ENCODE measurements at places on chromosomes 13 and 19.

DNA sequence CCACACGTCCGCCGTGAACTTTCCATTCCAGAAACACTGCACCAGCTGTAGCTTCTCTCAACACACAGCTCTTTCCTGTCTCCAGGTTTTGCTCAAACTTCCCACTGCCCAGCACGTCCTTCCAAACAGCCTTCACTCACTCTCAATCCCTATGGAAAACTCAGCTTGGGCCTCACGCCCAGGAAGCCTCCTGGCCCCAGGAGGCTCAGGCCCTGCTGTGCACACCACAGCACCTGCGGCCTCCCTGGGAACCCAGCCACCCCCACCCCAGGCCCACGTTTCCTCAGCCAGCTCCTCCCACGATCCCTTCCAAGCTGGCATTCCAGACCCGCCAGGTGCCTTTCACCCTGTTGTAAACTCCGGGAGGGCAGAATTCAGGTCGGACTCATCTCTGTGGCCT, 35.2 kb downstream of the C13orf46 start:
- no peak for DNase-seq

DNA sequence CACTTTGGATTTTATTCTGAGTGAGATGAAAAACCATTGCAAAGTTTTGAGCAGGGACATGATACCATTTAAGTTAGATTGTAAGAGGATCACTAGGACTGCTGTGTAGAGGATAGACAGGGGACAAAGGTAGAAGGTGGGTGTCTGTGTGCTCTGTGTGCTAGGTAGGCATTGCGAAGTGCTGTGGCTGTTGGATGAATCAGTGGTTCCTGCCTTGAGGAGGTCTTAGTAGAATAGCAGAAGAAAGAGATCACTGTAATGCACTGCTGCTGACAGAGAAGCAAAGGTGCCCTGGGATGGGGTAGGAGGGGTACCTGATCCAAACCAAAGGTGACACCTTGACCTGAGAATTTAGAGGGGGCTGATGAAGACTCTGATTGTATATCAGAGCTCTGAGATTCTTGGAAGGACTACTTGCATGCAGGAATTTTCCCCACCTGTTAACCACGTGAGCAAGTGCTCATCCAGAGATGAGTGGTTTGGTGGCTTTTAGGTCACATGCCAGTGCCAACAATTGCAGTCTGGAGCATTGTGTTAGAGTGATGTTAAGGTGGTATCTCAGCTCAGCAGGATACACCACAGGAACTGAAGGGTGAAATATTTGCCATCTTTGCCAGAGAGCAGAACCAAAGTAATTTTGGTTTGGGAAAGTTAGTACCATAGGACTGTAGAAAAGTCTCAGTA, 10.8 kb downstream of the WASF3 start:
- DNase-seq = no peak

GRCh38 chr13:45950386-45951000, 98.9 kb upstream of the SIAH3 start:
- no peak for DNase-seq

DNA sequence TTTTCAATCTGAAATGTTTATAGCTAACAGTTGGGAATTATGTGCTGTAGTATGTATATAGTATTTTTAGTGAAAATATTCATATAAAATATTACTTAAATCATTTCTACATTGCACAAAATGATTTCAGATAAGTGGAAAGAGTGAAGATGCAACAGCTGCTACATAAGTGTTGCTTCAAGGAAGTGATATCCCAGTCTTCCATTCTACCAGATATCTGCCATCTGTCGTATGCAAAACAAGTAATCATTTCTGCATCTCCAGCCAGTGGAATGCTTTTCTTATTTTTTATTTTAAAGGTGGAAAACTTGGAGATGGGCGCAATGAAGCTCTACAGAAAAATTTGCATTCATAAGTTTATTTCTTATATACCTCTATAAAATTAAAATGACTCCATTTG, 152.5 kb upstream of the MAB21L1 start:
- DNase-seq = no peak

DNA sequence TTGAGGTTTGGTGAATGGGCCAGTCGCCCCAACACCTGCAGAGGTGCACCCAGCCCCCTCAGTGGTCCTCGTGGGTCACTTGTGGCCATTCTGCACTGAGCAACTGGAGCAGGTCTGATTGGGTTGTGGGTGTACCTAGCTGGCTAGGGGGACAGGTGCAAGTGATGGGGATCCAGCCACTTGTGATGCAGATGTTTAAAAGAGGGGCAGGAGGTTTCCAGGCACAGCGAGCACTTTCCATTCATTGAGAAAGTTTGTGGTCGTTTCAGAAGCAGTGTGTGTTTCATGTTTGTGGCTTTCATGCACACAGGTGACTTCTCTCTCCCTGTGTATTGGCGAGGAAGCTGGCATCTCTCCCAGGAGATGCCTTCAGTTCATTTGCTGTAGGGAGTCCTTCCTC, 34.7 kb downstream of the TSSK6 start:
- no peak for DNase-seq

- no peak for DNase-seq
These were observed 51.4 kb downstream of the VWA8 start for GRCh38 chr13:41909506-41909905.

- DNase-seq = no peak
These were observed 89.7 kb upstream of the SIAH3 start for GRCh38 chr13:45941261-45941660.

- DNase-seq = no peak
These were observed 48.8 kb downstream of the FRY start for GRCh38 chr13:32080328-32080744.

GRCh38 chr19:41452584-41453275, 9.8 kb downstream of the ERICH4 start:
- DNase-seq = no peak

GRCh38 chr19:10809651-10810285, 26.2 kb downstream of the TMED1 start:
- no peak for DNase-seq

DNA sequence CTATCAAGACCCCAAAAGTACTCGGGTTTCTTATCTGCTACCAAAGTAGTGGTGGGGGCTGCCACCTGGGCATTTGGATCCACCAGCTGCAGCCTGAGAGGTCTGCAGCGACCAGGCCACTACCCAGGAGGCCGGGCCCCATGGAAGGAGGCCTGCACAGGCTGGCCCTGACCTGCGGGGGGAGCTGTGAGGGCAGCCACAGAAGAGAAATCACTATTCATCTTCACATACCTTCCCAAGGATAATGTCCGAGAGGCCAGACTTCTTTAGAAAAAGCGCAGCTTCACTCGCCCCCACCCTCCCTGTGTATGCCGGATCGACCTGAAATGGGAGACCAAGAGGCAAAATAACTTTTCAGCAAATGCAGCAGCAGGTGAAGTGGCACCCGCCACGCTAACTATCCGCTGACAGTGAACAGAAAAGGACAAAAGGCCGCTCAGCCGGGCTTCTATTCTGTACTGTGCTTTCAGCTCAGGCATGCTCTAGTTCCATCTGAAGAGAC, 30.1 kb downstream of the EPS15L1 start:
- DNase-seq = no peak

DNA sequence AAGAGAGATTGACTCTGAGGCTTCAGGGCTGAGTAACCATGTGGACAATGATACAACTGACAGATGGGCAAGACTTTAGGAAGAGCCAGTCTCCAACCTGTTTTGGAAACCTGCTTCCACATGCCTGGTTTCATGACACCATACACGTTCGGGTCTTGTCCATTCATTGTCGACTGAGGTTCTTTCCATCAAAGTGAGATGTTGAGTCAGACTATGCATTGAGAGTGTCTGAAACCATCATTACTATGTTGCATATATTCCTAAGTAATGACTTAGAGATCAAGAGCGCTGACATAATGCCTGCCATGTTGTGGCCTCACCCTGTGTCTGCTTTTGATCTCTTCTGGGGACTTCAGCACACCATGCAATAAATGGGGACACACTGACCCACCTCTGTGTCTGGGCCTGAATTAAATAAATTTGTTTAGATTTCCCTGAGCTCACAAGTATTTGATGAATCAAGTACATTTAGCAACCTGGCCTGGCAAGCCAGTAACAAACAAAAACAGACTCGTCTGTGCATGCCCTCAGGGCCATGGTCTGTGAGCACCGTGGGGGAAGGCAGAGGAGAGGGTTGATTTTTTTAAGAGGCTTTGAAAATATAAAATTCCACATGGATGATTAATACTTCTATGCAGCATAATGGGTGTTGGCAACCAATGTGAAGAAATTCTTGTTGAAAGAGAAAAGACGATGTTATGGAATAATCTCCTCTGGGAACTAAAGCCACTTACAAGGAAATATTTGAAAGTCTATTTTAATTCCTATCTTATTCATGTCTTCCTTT, 49.9 kb upstream of the UBAC2 start:
- peak; percentile 70 for DNase-seq

- DNase-seq = no peak
These were observed 726.2 kb downstream of the PCDH9 start for GRCh38 chr13:66503890-66504289.

- DNase-seq = no peak
These were observed 328.1 kb downstream of the MYO16 start for GRCh38 chr13:108957369-108958012.

- no peak for DNase-seq
These were observed 6.2 kb upstream of the SPART start for GRCh38 chr13:36352350-36352749.

DNA sequence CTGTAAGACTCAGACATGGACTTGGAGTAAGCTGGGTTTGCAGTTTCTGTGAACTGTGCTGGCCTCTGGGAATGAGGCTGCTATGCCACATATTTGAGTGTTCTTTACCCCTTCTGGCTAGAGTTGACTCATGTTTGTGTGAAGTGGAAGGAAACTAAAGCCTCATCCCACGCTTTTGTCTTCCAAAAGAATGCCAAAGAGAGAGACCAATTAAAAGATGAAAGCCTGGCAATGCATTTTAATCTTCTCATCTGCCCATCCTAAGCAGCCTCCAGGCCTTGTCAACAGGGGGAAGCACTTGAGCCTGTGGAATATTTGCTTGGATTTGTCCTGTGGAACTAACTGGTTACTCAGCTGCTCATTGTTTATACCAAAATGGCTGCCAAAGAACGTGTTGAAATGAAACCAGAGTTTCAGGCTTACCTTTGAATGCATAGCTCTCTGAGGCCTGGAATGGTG, 49.1 kb downstream of the LMO7 start:
- DNase-seq = no peak

GRCh38 chr19:46599716-46600373, 1.3 kb upstream of the CALM3 start:
- no peak for DNase-seq

DNA sequence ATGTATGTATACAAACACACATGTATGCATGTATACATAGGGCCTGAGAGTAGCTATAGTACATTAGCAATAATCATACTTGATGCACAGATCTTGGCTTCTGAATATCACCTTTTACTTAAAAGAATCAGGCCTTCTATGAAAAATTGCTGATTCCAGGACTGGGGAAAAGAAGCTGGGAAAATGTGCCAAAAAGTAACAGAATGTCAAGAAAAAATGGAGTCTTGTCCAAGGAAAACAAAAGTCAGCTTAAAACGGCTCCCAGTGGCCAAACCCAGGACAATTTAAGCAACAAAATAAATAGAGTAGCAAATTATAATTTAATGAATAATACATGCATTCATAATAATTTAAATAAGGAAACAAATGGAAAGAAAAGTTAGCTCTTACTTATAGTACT, 2104.9 kb downstream of the PCDH9 start:
- no peak for DNase-seq

- DNase-seq = no peak
These were observed 3.6 kb upstream of the BCL3 start for GRCh38 chr19:44744871-44745332.

DNA sequence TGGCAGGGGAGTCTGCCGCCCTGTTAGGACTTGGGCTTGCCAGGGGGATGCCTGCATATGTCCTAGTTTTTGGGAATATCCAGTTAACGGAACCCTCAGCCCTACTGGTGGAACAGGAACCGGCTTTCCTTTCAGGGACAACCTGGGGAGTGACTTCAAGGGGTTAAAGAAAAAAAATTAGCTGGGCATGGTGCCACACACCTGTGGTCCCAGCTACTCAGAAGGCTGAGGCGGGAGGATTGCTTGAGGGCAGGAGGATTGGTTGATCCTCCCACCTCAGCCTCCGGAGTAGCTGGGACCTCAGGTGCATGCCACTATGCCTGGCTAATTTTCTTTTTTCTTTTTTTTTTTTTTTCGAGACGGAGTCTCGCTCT, 22.5 kb downstream of the LDLR start:
- no peak for DNase-seq

DNA sequence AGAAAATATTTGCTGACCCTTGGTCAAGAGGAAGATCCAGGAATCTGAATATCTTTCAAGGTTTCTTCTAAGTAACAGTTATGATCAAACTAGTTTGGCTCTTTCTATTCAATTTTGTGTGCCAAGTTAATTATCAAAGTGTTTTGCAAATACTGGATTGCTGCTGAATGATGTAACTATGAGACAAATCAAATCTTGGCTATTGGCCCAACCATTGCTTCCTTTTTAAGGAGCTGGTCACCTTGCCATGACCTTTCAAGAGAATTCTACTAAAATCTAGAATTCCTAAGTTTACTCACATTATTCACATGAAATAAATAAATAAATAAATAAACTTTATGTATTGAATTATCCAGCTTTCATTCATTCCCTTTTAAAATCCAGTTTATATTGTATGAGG, 371.8 kb downstream of the SLITRK6 start:
- no peak for DNase-seq

GRCh38 chr19:4115050-4115817, 8.7 kb downstream of the MAP2K2 start:
- DNase-seq = no peak

DNA sequence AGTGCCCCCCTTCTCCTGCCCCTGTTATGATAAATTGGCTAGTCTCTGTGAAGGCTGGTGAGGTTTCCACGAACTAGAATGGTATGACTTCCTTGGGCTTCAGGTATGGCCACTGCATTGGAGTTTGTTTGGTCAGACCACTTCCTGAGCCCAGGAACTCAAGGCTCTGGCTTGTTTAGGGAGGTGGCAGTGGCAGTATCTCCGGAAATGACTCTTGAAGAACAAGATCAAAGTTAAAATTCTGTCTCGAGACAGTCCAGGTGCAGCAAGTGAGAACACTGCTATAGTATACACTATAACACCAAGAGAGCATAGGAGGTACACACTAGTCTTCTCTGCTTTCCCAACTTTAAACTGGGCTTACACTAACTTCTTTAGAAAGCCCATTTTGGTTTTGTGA, 309.1 kb downstream of the KLF12 start:
- no peak for DNase-seq

- peak; percentile 76 for DNase-seq
These were observed 347.2 kb downstream of the ZNF536 start for GRCh38 chr19:30719189-30719998.

- DNase-seq = peak; percentile 100
These were observed 1.5 kb downstream of the CLEC11A start for GRCh38 chr19:50724522-50725217.

GRCh38 chr13:76383676-76384461, 502.3 kb downstream of the KCTD12 start:
- DNase-seq = no peak

- DNase-seq = no peak
These were observed 20.8 kb upstream of the ZNF266 start for GRCh38 chr19:9456018-9456689.

GRCh38 chr19:32265995-32266394, 79.4 kb upstream of the ZNF507 start:
- DNase-seq = no peak

Data from ureter (tissue), 1 donor.